ENCODE measurements at places on chromosomes 5 and 9. TPM values are rescaled to one million over a fixed set of nuclear protein-coding genes. Genes with fewer than 3 reads are reported as not detected.

The SPRY4 gene
- polyA plus RNA-seq, result 41.7 TPM

The ASPN gene
- 40.3 TPM for polyA plus RNA-seq

The RACK1 gene
- 3,389 TPM for polyA plus RNA-seq

The CARTPT gene
- polyA plus RNA-seq, result 8.5 TPM

The GRXCR2 gene
- polyA plus RNA-seq, result 0.03 TPM

The TTC16 gene
- polyA plus RNA-seq, result 0.03 TPM

The OGN gene
- polyA plus RNA-seq, result 184 TPM

- peaks cover 3% of the 10 kb centered on the region for H3K36me3 ChIP-seq
- no peaks in the 10 kb centered on the region for H3K27me3 ChIP-seq
- no peak overlapping the region for H3K4me3 ChIP-seq
Observed at GRCh38 chr5:34691326-34691725, 35.2 kb downstream of the RAI14 start.

DNA sequence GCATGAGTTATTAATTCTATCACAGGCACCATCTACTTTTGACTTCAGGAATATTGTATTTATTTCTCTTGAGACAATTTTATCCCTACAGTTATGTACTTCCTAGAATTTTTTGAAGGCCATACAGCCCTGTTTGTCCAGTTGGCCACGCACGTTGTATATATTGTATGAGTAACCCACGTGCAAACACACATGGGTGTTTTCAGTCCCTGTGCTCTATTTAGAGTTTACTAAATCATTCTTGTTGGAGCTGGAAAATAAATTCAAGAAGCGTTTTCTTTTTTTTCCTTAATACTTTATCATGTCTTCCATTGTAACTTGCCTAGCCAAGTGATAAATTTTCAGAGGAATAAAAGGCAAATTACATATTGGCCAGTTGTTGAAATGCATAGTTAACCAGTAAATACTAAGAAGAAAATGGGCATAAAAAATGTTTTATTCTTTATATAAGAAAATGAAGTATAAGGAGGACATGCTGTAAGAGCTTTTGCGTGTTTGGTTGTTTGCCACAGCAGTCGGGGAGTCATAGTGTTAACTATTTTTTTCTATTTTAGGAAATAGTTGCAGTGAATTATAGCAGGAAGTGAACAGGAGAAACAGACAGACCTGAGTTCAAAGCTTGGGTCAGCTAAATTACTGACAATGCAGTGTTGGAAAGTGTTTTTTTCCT is 86.4 kb upstream of the MINAR2 start:
- H3K4me3 ChIP-seq, result no peak overlapping the region
- no peaks in the 10 kb centered on the region for H3K36me3 ChIP-seq
- DNase-seq, result no peak
- H3K27me3 ChIP-seq, result no peaks in the 10 kb centered on the region
- H3K27ac ChIP-seq, result no peak overlapping the region
- no peaks in the 10 kb centered on the region for H3K4me1 ChIP-seq

DNA sequence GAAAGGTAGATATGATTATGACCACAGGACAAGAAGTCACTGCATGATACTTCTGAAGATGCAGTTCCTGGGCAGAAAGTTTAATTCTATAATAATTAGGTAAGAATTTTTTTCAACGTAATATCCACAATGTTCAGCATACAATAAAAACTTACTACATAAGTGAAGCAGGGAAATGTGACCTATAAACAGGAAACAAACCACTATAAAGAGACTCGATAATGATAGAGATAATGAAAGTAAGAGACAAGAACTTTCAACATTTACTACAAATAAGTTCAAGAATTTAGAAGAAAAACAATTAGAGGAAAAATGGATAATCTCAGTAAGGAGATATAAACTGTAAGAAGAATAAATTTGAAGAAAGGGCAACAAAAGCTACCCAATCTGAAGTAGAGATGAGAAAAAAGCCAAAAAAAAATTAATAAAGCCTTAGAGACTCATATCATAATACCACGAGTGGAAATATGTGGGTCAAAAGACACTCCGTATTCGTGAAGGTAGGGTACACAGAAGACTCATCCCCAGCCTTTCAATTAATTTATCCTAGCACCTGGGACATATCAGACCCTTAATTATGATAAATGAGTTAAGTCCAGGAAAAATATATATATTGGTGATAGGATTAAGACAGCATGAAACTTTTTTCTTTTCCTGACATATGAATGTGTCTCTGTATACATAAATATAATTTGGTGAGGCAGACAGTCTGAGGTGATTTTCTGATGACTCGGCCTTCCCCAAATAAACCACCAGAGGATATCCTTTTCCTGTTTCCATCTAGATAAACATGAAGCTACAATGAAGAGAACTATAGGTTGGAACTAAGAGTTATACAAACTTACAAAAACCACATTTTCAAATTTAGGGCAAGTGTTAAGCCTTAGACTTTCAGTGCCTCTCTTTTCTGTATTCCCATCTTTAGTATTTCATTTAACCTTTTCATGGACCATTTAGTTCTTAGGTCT is 120.4 kb downstream of the RAPGEF6 start:
- H3K4me1 ChIP-seq, result no peaks in the 10 kb centered on the region
- H3K27me3 ChIP-seq, result no peaks in the 10 kb centered on the region
- no peak for DNase-seq
- H3K27ac ChIP-seq, result no peak overlapping the region
- H3K36me3 ChIP-seq, result peaks cover 8% of the 10 kb centered on the region

- peaks cover 12% of the 10 kb centered on the region for H3K4me1 ChIP-seq
- no peak overlapping the region for H3K27ac ChIP-seq
- no peaks in the 10 kb centered on the region for H3K36me3 ChIP-seq
- DNase-seq, result no peak
Observed at GRCh38 chr5:34657988-34658387, 1.9 kb downstream of the RAI14 start.

DNA sequence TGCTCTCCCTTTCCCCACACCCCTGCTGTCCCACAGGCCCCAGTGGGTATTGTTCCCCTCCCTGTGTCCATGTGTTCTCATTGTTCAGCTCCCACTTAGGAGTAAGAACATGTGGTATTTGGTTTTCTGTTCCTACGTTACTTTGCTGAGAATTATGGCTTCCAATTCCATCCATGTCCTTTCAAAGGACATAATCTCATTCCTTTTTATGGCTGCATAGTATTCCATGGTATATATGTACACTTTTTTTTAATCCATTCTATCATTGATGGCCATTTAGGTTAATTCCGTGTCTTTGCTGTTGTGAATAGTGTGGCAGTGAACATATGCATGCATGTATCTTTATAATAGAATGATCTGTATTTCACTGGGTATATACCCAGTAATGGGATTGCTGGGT is 25.6 kb downstream of the FER start:
- H3K36me3 ChIP-seq, result no peaks in the 10 kb centered on the region
- H3K27ac ChIP-seq, result no peak overlapping the region
- H3K27me3 ChIP-seq, result no peaks in the 10 kb centered on the region
- DNase-seq, result no peak
- no peaks in the 10 kb centered on the region for H3K4me1 ChIP-seq

- H3K36me3 ChIP-seq, result no peaks in the 10 kb centered on the region
- no peak overlapping the region for H3K4me3 ChIP-seq
- no peaks in the 10 kb centered on the region for H3K27me3 ChIP-seq
- H3K27ac ChIP-seq, result no peak overlapping the region
Observed at GRCh38 chr5:72456391-72457074, 50.7 kb downstream of the ZNF366 start.

- no peak overlapping the region for H3K4me3 ChIP-seq
- peak; percentile 10 for DNase-seq
- H3K4me1 ChIP-seq, result no peaks in the 10 kb centered on the region
- H3K27ac ChIP-seq, result no peak overlapping the region
- no peaks in the 10 kb centered on the region for H3K27me3 ChIP-seq
- H3K36me3 ChIP-seq, result no peaks in the 10 kb centered on the region
Observed at GRCh38 chr5:148482697-148483462, 99.1 kb downstream of the FBXO38 start.

- no peak overlapping the region for H3K27ac ChIP-seq
- no peak for DNase-seq
- no peaks in the 10 kb centered on the region for H3K27me3 ChIP-seq
- H3K4me3 ChIP-seq, result no peak overlapping the region
Observed at GRCh38 chr9:29625292-29625731, 2052.0 kb upstream of the C9orf72 start.

DNA sequence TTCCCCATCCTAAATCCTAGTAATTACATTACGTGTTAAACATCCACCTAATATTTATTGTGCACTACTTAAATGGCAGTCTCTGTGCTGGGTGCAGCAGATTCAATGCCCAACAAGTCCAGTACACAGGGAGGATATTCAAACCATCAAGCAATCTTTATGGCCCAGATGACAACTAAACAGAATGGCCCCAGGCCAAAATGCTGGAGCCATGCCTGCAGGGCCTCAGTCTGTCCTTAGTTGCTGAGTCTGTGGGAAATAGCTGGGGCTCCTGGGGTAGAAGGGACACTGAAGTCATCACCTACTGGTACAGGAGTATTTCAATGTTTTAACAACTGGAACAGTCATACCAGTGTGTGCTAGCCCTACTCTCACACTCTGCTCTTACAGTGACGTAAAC is 153.5 kb downstream of the ZNF608 start:
- H3K4me3 ChIP-seq, result no peak overlapping the region
- H3K27ac ChIP-seq, result no peak overlapping the region
- no peak for DNase-seq
- no peaks in the 10 kb centered on the region for H3K36me3 ChIP-seq
- H3K27me3 ChIP-seq, result no peaks in the 10 kb centered on the region

GRCh38 chr9:88537761-88538091 is 2.7 kb downstream of the NXNL2 start:
- peak; percentile 24 for DNase-seq
- peaks cover 59% of the 10 kb centered on the region for H3K27me3 ChIP-seq
- H3K4me3 ChIP-seq, result no peak overlapping the region
- peaks cover 15% of the 10 kb centered on the region for H3K4me1 ChIP-seq
- no peaks in the 10 kb centered on the region for H3K36me3 ChIP-seq

GRCh38 chr5:141780952-141781781 is 97.0 kb downstream of the PCDH1 start:
- no peak overlapping the region for H3K27ac ChIP-seq
- no peaks in the 10 kb centered on the region for H3K36me3 ChIP-seq
- no peaks in the 10 kb centered on the region for H3K27me3 ChIP-seq
- peaks cover 12% of the 10 kb centered on the region for H3K4me1 ChIP-seq

GRCh38 chr9:116668970-116669695 is 18.0 kb upstream of the TRIM32 start:
- H3K4me3 ChIP-seq, result no peak overlapping the region
- H3K4me1 ChIP-seq, result peaks cover under 1% of the 10 kb centered on the region
- peaks cover 2% of the 10 kb centered on the region for H3K36me3 ChIP-seq
- no peak for DNase-seq
- no peaks in the 10 kb centered on the region for H3K27me3 ChIP-seq

GRCh38 chr9:86355814-86356213 is 1.6 kb upstream of the TUT7 start:
- no peaks in the 10 kb centered on the region for H3K4me1 ChIP-seq
- no peak for DNase-seq
- peaks cover 4% of the 10 kb centered on the region for H3K36me3 ChIP-seq
- peaks cover 5% of the 10 kb centered on the region for H3K27me3 ChIP-seq
- no peak overlapping the region for H3K27ac ChIP-seq
- no peak overlapping the region for H3K4me3 ChIP-seq

DNA sequence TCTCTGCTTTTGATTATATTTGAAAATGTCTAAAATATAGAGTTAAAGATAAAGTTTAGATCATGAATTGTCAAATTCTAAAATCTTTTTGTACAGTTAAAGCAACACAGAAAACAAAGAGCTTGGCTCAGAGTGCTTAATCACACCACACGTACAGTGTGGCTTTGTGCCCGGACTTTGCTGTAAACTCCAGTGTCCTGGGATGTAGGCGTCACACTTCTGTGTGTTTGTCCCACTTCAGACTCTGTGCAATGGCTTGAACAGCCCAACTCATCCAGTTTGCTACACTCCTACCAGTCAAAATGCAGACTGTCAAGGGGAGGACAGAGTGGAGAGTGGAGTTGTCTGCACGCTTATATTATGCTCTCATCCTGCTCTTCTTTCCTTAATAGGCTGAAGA is 45.3 kb downstream of the SMARCA2 start:
- H3K4me1 ChIP-seq, result no peaks in the 10 kb centered on the region
- no peak for DNase-seq
- no peaks in the 10 kb centered on the region for H3K27me3 ChIP-seq
- H3K27ac ChIP-seq, result no peak overlapping the region
- H3K4me3 ChIP-seq, result no peak overlapping the region
- peaks cover 57% of the 10 kb centered on the region for H3K36me3 ChIP-seq

DNA sequence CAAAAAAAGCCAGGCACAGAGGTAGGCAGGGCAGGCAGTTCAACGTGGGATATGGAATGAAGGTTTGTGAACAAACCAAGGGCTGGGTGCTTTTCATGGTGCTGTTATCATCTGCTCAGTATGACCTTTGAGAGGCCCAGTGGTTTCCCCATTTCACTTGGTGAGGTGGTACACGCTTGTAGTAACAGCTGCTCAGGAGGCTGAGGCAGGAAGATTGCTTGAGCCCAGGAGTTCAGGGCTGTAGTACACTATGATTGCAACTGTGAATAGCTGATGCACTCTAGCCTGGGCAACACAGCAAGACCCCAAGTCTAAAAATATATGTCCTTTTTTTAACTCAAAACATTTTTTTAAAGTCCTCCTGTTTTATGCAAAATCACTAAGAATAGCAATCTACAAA is 174.8 kb downstream of the ENC1 start:
- no peaks in the 10 kb centered on the region for H3K27me3 ChIP-seq
- H3K4me3 ChIP-seq, result no peak overlapping the region

GRCh38 chr9:81868145-81868544 is 60.1 kb upstream of the SPATA31D4 start:
- H3K4me1 ChIP-seq, result no peaks in the 10 kb centered on the region
- no peak overlapping the region for H3K4me3 ChIP-seq
- no peaks in the 10 kb centered on the region for H3K36me3 ChIP-seq
- H3K27ac ChIP-seq, result no peak overlapping the region
- DNase-seq, result no peak
- no peaks in the 10 kb centered on the region for H3K27me3 ChIP-seq

- H3K4me3 ChIP-seq, result peak overlapping the region; percentile 94
- H3K27me3 ChIP-seq, result no peaks in the 10 kb centered on the region
- DNase-seq, result peak; percentile 93
- H3K27ac ChIP-seq, result peak overlapping the region; percentile 86
- peaks cover 77% of the 10 kb centered on the region for H3K4me1 ChIP-seq
Observed at GRCh38 chr5:179821298-179822058, 773 bp downstream of the SQSTM1 start.

GRCh38 chr9:131851414-131851813 is 111.5 kb upstream of the RAPGEF1 start:
- no peaks in the 10 kb centered on the region for H3K36me3 ChIP-seq
- no peak overlapping the region for H3K4me3 ChIP-seq
- H3K4me1 ChIP-seq, result no peaks in the 10 kb centered on the region
- H3K27me3 ChIP-seq, result peaks cover 12% of the 10 kb centered on the region
- no peak overlapping the region for H3K27ac ChIP-seq

DNA sequence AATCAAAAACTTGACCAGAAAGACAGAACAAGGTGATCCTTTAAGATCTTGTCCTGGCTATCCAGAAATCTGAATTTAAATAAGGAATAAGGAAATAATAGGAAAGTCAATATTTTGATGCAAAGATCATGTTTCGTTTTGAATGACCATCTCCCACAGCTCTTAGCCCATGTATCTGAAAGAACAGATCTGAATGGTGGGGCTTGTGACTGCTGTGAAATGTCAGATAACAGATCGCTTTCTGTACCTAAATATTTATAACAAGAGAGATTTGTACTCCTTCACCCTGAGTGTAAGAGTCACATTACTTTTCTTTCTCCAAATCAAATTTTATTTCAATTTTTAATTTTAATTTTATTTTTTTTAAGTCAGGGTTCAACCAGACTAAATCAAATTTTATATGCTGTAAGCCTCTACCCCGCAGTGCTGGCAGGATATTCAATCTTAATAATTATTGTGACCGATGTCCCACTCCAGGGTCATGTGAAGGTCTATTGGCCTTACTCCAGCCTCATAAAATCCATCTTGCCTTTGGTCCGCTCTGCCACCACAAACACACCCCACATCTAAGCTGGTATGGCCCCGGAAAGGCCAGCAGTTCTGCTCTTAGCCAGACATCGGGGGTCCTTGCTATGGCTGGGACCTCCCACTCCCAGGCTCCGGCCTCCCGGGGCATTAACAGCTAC is 7.0 kb upstream of the SLC26A2 start:
- H3K4me3 ChIP-seq, result no peak overlapping the region
- DNase-seq, result no peak
- H3K36me3 ChIP-seq, result no peaks in the 10 kb centered on the region
